GM23338 (cell line): ENCODE measurements at places on chromosomes 6 and 20. TPM values are rescaled to one million over a fixed set of nuclear protein-coding genes. Genes with fewer than 3 reads are reported as not detected.

Gene METTL24
- not detected in 2 replicates for polyA plus RNA-seq

Gene MAP3K5
- polyA plus RNA-seq, result 0.76 and 0.78 TPM in 2 replicates

Gene BPIFB1
- not detected in 2 replicates for polyA plus RNA-seq

Gene HLA-DOA
- polyA plus RNA-seq, result 4.8 TPM in 2 replicates

Gene MATN4
- 3.3 and 4.0 TPM in 2 replicates for polyA plus RNA-seq

Gene CCR6
- not detected in 2 replicates for polyA plus RNA-seq

- DNase-seq, result no peak
Observed at GRCh38 chr20:12113468-12114371, 196.0 kb downstream of the BTBD3 start.

GRCh38 chr6:21241231-21242130, 352.1 kb upstream of the SOX4 start:
- DNase-seq, result no peak

- DNase-seq, result no peak
Observed at GRCh38 chr6:144405163-144405562, 120.0 kb downstream of the UTRN start.

- DNase-seq, result no peak
Observed at GRCh38 chr20:5651746-5652145, 98.5 kb upstream of the SHLD1 start.

GRCh38 chr6:64249115-64249514, 613.5 kb downstream of the PHF3 start:
- no peak for DNase-seq

DNA sequence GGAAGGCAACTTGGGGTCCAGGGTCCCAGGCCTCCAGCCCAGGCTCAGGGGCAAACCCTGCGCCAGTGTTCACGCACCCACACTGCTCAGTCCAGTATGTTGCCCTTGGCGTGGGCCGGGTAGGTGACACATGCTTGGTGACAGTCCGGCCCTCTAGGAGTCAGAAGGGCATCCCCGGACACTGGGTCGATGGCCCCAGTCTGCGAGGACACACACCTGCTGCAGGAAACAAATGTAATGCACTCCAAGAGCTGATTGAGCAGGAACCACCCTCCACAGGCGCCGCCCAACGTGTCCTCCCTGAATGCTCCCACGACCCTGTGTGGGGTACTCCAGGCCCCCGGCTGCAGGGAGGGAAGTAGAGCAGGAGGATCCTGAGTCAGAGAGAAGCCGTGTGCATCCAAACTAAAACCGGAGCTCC, 160.7 kb downstream of the DLL1 start:
- no peak for DNase-seq
